Endothelial cell of umbilical vein (primary cell): ENCODE measurements at places on chromosomes 5 and 9.

DNA sequence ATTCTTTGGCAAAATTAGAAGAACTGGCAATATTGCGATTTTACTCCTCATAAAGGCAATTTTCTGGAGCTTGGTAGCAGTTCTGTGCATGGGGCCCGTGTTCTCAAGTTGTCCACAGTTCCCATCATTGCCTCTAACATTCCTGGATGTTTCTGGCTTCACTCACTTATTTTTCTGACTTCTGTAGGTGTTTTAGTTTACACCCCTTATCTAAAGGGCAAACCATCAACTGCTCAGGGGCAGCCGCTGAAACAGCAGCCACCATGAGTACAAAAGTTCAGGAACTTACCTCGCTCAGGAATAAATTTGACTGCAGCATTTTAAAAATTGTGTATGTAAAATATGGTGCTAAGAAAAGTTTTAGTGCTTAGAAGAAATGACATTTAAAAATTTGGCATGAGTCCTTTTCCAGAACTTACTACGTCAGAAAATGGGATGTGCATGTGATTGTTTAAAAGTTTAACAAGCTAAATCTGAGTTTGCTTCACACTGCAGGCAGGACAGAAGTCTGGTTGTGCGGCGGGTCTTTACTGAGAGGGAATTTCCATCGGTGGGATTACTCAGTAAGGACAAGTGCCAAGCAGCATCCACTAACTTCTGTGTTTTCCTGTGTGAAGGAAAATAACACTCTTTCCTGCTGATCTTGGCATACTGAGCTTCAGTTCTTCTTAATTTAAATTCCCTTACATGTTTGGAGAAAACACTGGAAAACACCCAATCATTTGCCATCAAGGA lies 261.7 kb downstream of the MAT2B start:
- peak; percentile 90 for DNase-seq

GRCh38 chr5:136053336-136054141 lies 24.8 kb downstream of the TGFBI start:
- DNase-seq, result peak; percentile 77

DNA sequence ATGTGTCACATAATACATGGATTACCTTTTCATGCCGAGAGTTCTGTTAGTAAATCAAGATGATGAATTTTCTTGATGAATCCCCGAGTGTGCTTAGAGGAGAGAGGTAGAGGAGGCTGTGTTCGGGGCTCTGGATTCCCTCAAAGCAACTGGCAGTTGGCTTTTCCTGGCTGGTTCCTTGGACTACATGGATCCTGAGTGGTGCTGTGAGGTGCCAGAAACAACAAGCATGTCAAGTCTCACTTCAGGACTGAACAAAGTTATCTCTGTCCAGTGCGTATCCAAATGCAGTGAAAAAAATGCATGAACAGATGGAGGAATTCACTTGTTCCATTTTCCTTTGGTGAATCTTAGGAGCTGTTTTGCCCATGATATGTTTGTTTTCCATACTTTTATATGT lies 231.7 kb downstream of the FBXL7 start:
- DNase-seq, result no peak

- no peak for DNase-seq
These were observed 28.5 kb downstream of the CFAP90 start for GRCh38 chr5:7822449-7822848.

DNA sequence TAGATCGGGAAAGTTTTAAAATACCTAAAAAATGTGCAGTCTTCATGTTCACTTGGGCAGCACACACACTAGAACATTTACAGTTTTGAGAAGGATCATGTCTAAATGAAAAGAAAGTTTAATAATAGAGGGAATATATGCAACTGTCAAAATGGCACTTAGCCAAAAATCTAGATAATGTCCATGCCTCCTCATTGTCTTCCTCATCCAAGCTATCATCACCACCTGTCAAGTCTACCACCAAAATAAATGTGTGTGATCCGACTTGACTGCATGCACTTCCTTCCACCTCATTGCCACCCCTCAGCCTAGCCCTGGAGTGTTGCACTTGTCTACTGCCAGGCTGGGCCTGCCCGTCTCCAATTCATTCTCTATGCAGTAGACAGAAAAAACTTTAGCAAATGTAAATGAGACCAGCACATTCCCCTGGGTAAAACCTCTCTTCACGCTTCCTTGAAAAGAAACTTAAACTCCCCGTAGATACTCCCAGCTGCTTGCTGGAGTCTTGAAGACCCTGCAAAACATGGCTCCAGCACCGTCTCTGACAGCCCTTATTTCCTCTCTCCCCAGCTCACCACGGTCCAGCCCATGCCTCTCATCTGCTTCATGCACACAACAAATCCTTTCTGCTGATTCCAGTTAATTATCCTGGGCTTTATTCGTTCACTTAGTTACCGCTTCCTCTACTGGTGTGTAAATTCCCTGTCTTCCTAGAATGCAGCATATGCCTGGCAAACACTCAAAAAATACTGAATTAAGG lies 66.9 kb downstream of the FANCC start:
- DNase-seq, result no peak

GRCh38 chr9:1938135-1938534 lies 77.0 kb upstream of the SMARCA2 start:
- DNase-seq, result no peak
